ENCODE measurements at places on chromosomes 11 and 22.
A peak's percentile ranks its signal among the peaks of the same experiment; 100 is the strongest.

GRCh38 chr11:70077411-70078094 is 564 bp upstream of the ANO1 start:
- no peak for DNase-seq

DNA sequence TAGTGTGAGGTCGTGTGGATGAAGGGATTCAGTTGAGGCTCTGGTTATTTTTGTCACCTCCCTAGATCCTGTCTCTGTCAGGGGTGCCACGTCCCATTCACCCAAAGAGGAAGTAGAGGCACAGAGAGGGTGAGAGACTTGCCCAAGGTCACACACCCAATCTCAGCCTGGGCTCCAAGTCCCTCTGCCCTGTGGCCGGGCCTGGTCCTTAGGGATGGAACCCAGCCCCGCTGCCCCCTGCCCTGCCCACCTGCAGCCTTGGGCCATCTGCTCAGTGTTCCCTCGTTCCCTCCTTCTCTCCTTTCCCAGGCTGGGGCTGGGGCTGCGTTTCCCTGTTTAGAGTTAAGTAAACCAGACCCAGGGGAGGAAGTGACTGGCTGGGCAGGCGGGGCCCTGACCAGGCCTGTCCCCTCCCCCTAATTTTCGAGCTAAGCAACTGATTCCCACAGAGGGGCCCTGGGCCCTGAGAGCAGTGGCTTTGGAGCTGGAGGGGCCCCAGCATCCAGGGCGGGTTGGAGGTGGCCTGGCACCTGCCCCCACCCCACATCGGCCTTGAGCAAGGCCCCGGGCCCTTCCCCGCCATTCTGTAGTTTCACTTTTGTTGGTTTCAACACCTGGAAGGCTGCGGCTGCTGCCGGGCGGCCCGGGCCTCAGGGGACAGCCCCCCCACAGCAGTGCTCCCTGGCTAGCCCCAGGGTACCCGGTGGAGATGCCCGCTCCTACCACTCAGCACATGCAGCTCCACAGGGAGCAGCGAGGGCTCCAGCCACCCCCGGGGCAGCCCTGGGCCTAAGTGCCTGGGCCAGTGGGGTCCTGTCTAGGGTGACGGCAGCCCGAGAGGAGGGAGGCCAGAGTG is 1.5 kb downstream of the TCIRG1 start:
- peak; percentile 79 for DNase-seq

DNA sequence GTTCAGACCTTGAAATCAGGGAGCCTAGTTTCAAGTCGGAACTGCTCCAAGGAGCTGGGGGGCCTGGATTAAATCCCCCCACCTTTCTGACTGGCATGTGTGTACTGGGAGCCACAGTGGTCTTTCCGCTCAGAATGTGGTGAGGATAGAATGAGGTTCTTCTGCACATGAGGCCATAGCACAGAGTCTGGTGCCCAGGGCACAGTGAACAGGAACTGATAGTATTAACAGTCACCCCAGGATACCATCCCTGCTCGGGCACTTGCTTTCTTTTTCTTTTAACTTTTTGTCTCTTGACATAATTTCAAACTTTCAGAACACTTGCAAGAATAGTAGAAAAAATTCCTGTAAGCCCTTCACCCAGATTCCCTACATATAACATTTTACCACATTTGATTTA is 28.8 kb downstream of the LMO1 start:
- no peak for DNase-seq

- no peak for DNase-seq
Measured at GRCh38 chr11:114847306-114847975, 169.1 kb downstream of the NXPE2 start.

- no peak for DNase-seq
Measured at GRCh38 chr11:394858-395655, 1.0 kb downstream of the PKP3 start.

DNA sequence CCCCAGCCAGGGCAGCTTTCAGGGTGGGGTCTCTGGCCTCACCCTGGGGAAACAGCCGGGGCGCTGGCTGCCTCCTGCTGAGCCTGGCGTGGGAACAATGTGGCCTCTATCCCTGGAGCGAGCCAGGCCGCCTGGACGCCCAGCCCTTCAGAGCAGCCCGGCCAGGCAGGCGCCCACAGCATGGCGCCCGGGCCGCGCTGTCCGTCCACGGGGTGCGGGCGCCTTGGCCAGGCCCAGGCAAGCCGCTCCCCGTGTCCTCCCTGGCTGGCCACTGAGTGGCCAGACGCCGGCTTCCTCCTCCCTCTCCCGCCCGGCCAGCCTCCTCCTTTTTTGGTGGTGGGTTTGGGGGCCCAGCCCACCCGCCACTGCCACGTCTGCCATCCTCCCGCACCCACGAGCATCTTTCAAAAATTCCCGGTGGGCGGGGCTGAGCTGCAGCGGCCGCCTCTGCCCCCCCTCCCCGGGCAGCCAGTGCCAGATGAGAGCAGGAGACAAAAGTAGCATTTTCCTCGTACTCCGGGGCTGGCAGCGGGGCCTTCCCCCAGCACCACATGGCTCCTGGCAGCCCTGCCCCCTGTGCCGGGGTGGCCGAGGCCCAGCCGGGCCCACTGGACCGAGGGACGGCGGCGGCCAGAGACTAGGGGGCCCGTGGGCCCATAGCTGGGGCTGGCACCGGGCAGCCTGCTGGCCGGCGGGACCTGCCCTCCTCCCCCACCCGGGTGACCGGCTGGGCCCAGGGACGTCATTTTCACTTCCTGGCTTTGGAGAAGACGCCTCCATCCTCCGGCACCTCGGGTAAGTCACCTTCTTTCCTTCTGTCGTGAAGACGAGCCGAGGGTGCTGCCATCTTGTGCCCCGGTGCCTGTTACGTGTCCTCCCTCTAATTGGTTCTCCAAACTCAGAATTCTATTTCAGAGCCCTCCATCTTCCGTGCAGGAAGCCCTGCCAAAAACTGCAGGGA is 70.2 kb upstream of the PPARA start:
- DNase-seq, result peak; percentile 95

- peak; percentile 33 for DNase-seq
Measured at GRCh38 chr22:31291481-31292235, 630 bp downstream of the PIK3IP1 start.

DNA sequence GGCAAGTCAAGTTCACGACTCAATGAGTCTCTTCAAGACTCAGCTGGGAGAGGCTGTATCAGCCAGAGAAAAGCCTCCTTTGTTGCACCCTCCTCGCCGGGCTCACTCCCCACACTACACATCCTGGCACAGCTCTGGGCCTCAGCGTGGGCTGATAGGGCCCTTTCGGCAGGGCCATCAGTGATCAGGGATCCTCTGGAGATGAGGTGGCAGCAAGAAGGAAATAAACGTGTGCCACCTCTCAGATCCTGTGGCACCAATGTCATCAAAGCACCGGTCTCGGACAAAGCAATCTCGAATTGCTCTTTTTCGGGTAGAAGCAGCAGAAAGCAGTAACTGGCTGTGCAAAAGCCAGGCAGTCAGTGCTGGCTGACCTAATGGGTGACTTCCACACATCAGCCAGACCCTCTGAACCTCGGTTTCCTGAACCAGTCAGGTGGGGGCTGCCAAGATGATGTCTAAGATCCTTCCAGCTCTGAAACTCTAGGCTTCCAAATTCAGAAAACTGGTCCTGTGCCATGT is 2.1 kb downstream of the EHD1 start:
- no peak for DNase-seq

DNA sequence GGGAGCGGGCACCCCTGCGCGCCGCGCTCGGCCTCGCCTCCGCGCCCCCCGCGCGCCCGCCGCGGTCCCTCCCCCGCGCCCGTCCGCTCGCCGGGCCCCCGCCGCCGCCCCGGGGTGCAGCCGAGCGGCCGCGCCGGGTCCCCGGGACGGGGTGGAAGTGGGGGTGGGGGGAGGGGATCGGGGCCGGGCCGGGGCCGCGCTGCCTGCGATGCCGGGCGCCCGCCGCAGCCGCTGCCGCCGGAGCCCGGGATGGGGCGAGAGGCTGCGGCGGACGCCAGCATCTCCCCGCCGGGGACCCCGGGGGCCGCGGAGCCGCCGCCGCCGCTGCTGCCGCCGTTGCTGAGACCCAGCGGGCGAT is 365 bp downstream of the MGAT3 start:
- DNase-seq, result no peak

DNA sequence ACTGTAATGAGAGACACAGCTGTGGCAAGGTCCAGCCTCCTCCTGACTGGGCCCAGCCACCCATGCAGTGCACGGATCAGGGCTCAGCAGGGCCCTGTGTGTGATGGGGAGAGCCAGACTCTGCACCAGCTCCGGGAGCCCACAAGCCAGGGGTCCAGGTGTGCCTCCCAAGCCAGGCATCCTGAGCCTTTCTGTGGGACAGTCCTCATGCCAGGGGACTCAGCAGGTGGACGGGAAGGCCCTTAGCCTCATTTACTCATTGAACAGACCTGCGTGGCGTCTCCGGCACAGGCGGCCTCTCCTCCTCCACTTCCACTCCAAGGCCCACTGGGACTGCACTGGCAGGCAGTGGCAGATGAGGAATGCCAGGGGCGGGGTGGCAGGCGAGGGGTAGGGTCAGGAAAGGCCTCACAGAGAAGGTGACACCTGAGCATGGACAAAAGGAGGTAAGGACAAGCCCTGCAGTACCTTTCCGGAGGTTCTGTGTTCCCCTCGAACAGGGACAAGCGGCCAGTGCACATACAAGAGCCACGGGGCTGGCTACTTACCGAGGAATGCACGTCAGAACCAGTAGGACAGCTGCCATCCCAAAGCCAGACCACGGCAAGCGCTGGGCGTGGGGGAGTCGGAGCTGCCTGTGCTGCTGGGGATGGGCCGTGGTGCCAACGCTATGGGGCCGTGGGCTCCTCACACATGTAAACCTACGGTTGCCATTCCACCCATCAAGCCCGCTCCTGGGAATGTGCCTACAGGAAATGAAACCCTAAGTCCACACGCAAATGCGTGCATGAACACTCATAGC is 52.7 kb downstream of the IGF2 start:
- DNase-seq, result no peak

GRCh38 chr22:27561286-27561904 is 240.2 kb downstream of the MN1 start:
- no peak for DNase-seq

- DNase-seq, result peak; percentile 79
Measured at GRCh38 chr11:62905927-62906531, 15.1 kb downstream of the CHRM1 start.

GRCh38 chr11:95229199-95229992 is 1.6 kb downstream of the SESN3 start:
- DNase-seq, result no peak

DNA sequence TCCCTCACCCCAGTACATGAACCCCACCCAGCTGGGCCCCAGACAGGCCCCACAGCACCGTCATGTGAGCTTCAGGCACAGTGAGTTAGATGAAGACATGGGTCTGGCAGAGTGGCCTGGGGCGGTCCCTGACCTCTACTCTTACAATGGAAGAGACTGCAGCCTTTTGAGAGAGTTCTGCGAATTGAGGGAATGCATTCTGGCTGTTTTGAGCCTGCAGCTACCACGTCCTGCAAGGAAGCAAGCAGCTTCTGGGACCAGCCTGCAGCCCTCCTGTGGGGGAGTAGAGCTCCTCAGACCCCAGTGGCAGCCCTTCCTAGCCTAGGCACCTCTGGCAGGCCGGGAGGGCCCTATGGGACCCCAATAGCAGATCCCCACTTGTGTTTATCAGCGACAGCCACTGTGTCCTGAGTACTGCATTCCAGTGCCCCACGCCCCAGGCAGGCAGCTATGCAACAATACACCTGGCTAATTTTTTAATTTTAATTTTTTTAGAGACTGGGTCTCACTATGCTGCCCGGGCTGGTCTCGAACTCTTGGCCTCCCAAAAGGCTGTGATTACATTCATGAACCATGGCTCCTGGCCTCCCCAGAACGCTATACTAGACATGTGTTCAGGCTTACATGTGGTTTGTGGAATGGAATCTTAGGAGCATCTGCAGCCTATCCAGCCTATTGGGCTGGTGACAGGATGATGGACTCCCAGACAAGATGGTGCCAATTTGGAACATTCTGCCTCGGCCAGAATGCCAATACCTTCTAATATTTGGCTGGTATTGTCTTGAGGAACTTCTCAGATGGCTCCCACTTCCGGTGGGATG is 717 bp upstream of the SLC7A4 start:
- DNase-seq, result no peak

DNA sequence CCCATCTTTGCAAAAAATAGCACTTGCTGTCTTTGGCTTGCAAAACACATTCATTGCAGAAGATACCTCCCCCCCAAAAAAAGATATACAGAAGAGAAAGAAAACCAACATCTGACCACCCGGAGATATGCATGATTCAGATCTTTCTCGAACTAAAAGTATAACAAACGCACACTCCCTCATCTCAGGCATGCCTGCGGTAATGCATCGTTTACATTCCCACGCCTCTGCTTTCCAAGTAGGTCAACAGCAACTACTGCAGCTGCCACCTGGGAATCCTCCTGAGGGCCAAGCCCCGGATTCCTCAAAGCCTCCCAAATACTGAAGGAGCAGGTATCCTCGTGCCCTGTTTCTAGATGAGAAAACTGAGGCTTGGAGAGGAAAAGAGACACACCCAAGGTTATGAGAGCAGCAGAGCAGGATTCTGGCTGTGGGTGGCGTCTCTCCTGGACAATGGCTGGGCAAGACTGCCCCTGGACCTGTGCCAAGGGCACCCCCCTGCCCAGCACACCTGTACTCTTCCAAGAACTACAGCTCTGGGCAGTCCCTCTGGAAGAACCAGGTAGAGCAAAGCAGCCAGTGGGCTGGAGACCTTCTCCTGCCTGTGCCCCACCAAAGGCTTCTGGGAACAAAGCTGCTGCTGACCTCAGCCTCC is 38.1 kb downstream of the NUP50 start:
- peak; percentile 96 for DNase-seq

DNA sequence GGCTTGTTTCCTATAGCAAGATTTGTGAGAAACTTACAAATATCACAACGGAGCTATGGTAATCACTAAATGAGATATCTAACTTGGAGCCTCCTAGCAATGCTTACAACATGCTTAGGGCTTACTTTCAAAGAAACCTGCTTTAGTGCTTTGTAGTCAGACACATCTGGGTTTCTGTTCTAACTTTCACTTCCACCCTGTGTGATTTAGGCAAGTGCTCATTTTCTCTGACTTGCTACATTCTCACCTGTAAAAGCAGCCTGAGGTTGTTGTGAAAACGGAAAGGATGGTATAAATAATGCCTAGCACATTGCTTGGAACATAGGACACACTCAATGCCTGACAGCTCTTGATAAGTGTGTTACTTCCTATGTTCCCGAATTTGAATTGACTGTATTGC is 45.6 kb downstream of the LRRC4C start:
- no peak for DNase-seq

DNA sequence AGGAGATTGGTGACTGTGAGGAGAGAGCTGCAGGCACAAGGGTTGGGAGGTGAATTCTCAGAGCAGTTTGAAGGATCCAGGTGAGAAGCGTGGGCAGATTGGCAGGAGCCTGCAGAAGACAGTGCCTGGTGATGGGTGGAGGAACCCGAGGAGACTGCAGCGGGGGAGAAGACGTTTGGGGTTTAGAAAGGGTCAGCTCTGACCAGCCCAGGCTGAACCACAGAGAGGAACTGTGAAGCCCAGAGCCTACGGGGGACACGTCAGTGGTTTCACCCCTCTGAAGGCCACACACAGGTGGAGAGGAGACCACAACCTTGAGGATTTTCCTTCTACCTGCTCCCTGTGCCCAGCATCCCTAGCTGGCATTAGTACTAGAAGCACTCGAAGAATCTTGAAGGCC is 154.8 kb upstream of the TBCEL start:
- DNase-seq, result no peak

Data from EH (cell line).